ENCODE measurements at places on chromosomes 7 and 10. TPM values are rescaled to one million over a fixed set of nuclear protein-coding genes. Genes with fewer than 3 reads are reported as not detected.

The CDNF gene
- total RNA-seq, result 0.62 TPM

The GPR26 gene
- not detected for total RNA-seq

The ITPRID1 gene
- not detected for total RNA-seq

The TAS2R4 gene
- total RNA-seq, result 1.0 TPM

The SPAG6 gene
- not detected for total RNA-seq
